Activated CD4-positive, alpha-beta T cell treated with anti-CD3 and anti-CD28 coated beads, Interleukin-2, amount 10 ng/mL, durations not matched to agents 7 days and 5 days (primary cell): ENCODE measurements at places on chromosomes 11 and 22. TPM values are rescaled to one million over a fixed set of nuclear protein-coding genes. Genes with fewer than 3 reads are reported as not detected.

GRCh38 chr22:44192098-44192815, 11.5 kb downstream of the PARVG start:
- H3K27me3 ChIP-seq: no peaks in the 10 kb centered on the region
- peaks cover 33% of the 10 kb centered on the region for H3K36me3 ChIP-seq
- peaks cover 47% of the 10 kb centered on the region for H3K4me1 ChIP-seq
- peak; percentile 46 for DNase-seq

APOA4 gene
- not detected for total RNA-seq

CASP12 gene
- not detected for total RNA-seq

DNA sequence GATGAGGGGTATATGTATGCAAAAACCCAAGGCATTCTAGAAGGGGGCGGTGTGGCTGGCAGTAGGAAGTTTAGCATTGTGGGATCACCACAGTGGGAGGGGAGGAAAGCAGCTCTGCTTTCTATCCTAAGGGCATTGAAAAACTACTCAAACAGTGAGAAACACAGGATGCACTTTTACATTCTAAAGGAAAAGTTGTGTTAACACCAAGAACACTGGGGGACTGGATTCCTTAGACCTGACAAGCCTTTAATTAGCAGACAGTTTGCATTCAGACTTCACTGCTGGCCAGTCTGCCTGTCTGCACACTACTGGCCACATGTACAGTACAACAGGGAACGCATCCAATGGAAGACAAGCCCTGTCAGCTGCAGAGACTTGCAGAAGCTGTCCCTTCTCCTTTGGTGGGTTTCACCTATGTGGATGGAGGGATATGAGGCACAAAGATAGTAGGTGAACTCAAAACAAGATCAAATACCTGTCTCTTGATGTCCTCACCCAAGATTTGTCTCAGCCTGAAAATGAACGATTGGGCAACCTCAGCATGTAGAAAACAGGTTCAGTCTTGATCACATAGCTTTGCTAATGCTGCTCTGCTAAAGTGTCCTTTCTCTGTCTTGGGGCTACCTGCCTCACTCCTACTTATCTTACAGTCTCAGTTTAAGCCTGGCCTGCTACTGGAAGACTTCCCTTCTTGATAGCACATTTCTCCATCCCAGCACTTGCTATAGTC, 64.8 kb downstream of the TENM4 start:
- no peak for DNase-seq
- H3K27me3 ChIP-seq: no peaks in the 10 kb centered on the region
- H3K36me3 ChIP-seq: no peaks in the 10 kb centered on the region
- no peaks in the 10 kb centered on the region for H3K4me1 ChIP-seq
- H3K4me3 ChIP-seq: no peak overlapping the region

CCDC15 gene
- 9.0 TPM for total RNA-seq

CASTOR1 gene
- 16.7 TPM for total RNA-seq

DSCAML1 gene
- 0.25 TPM for total RNA-seq

DNA sequence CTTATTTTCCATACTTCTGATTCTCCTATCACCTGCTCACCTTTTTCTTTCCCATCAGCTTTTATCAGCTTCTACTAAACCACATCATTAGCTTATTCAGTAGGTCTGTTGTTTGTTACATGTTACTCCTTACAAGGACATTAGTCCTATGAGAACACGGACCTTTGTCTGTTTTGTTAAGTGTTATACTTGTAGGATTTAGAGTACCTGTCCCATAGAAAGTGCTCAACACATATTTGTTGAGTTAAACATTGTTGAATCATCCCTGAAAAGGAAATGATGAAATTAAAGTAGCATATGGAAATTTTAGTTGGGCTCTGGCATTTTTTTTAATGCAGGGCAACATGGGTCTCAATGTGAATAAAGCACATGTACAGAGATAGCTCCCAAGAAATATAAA, 222.1 kb upstream of the CARD18 start:
- no peak for DNase-seq
- peaks cover 2% of the 10 kb centered on the region for H3K27me3 ChIP-seq
- no peak overlapping the region for H3K4me3 ChIP-seq
- H3K4me1 ChIP-seq: no peaks in the 10 kb centered on the region
- H3K36me3 ChIP-seq: no peaks in the 10 kb centered on the region
- no peak overlapping the region for H3K27ac ChIP-seq

TMEM109 gene
- total RNA-seq: 119 TPM

- H3K36me3 ChIP-seq: no peaks in the 10 kb centered on the region
- no peak overlapping the region for H3K4me3 ChIP-seq
- H3K4me1 ChIP-seq: no peaks in the 10 kb centered on the region
- H3K27me3 ChIP-seq: peaks cover 2% of the 10 kb centered on the region
These were observed 246.2 kb downstream of the CTTN start for GRCh38 chr11:70644343-70645060.

GRCh38 chr22:26527574-26528465, 15.5 kb upstream of the TFIP11 start:
- H3K36me3 ChIP-seq: peaks cover 23% of the 10 kb centered on the region
- no peak for DNase-seq
- H3K4me1 ChIP-seq: peaks cover 4% of the 10 kb centered on the region

- no peaks in the 10 kb centered on the region for H3K4me1 ChIP-seq
- no peaks in the 10 kb centered on the region for H3K27me3 ChIP-seq
- H3K4me3 ChIP-seq: no peak overlapping the region
- peak; percentile 21 for DNase-seq
- H3K27ac ChIP-seq: no peak overlapping the region
These were observed 19.3 kb downstream of the RFPL1 start for GRCh38 chr22:29457730-29458129.

DNA sequence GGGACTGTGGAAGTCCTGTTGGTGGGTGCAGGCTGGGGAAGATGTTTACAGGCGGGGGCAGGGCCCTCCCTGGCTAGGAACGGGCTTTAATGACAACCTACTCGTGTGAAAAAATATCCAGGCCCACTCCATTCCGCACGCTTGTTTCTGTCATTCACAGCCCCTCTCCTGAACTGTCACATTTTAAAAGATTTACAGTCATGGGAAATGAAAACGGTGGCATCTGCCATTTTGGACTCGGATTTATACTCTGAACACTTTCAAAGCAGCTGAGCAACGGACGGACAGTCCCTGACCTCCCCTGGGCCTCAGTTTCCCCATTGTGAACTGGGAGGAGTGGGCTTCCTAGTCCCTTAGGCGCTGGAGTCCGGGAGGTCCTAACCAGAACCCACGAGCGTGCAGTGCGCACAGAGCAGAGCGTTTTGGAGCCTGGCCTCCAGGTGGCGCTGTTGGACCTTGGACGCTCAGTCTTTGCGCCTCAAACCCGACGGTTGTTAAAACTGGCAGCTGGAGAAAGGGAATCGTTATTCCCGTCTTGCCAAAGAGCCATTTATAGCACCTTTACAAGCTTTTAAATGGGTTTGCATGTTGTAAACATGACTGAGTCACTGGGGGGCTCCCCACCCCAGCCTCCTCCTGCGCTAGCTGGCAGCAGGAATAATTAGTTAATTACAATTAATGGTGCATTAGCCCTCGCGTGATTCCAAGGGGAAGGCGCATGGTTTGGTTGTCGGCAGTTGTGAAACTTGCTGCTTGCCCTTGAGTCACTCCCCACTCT, 75.3 kb downstream of the FBLN1 start:
- no peak overlapping the region for H3K4me3 ChIP-seq
- no peaks in the 10 kb centered on the region for H3K36me3 ChIP-seq
- H3K27ac ChIP-seq: no peak overlapping the region

DNA sequence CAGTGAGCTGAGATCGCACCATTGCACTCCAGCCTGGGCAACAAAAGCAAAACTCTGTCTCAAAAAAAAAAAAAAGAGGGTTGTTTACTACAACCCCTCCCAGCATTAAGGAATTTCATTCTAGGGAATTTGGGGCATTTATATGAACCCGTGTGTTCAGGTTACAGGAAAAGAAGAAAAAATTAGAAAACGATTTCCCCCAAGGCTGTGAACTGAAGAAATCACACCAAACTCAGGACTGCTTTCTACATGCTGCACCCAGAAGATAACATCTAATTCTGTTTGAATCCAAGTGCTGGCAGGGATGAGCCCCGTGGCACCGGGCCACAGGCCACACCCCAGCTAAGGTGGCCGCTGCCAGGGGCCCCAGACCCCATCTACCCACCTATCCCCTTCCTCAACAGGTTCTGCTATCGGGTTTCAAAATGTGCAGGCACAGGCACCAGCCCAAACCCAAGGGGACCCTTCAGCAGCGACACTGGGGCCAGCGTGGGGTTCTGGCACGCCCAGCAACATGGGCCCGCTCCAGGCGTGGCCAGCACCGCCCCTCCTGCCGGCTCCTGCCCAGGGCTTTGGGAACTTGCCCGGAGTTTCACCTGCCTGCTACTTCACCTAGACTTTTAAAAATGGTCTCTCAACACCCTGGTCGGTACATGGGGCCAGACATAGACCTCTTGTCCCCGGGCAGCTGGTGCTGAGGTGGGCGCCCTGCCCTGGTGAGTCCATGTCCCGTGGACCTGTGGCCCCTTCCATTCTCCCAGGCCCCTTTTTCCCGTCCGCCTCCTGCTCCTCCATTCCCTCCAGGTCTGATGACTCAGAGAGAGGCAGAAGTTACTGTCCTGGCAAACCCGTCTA, 11.8 kb downstream of the CELSR1 start:
- H3K36me3 ChIP-seq: no peaks in the 10 kb centered on the region
- peaks cover 2% of the 10 kb centered on the region for H3K27me3 ChIP-seq
- H3K27ac ChIP-seq: no peak overlapping the region
- H3K4me3 ChIP-seq: no peak overlapping the region

CABP7 gene
- total RNA-seq: 0.06 TPM

SNX32 gene
- total RNA-seq: 2.2 TPM

GRCh38 chr11:80862011-80862410, 1421.2 kb upstream of the TENM4 start:
- H3K36me3 ChIP-seq: no peaks in the 10 kb centered on the region
- no peaks in the 10 kb centered on the region for H3K27me3 ChIP-seq
- no peak overlapping the region for H3K4me3 ChIP-seq
- H3K4me1 ChIP-seq: no peaks in the 10 kb centered on the region

LARGE2 gene
- 0.40 TPM for total RNA-seq

DNA sequence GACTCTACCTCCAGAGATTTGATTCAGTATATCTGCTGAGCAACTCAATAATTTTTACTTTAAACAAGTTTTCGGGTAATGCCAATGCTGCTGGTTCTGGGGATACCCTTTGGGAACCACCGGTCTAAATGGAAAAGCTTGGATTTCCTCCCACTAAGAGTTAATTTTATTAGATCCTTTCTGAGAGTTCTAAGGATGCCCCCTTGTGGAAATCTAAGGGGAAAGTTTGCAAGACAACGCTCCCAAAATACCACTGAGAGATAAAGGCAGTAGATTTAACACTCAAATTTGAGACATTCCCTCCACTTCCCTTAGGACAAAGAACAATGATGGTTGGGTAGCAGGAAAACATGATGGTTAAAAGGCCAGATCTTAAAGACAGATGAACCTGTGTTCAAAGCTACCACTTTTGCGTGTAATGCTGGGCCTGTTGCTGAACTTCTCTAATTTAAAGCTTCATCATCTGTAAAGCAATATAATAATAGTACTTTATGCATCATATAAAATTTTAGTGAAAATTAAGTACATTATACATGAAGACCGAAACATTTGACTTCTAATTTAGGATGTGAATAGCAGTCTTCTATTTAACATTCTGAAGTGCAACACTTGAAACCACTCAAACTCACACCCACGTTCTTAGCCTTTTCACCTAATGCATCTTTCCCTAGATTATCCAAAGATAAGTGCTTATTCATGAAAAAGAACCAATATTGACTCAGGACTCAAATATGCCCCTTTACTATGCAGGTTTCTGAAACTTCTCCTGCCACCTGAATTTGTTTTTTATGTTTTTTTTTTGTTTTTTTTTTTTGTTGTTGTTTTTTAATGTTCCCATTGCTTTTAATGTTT, 110.1 kb upstream of the LUZP2 start:
- no peaks in the 10 kb centered on the region for H3K36me3 ChIP-seq
- no peaks in the 10 kb centered on the region for H3K4me1 ChIP-seq
- H3K27me3 ChIP-seq: no peaks in the 10 kb centered on the region
- H3K4me3 ChIP-seq: no peak overlapping the region
- DNase-seq: no peak

ARFGAP3 gene
- total RNA-seq: 23.9 TPM

FGF3 gene
- total RNA-seq: not detected

DNA sequence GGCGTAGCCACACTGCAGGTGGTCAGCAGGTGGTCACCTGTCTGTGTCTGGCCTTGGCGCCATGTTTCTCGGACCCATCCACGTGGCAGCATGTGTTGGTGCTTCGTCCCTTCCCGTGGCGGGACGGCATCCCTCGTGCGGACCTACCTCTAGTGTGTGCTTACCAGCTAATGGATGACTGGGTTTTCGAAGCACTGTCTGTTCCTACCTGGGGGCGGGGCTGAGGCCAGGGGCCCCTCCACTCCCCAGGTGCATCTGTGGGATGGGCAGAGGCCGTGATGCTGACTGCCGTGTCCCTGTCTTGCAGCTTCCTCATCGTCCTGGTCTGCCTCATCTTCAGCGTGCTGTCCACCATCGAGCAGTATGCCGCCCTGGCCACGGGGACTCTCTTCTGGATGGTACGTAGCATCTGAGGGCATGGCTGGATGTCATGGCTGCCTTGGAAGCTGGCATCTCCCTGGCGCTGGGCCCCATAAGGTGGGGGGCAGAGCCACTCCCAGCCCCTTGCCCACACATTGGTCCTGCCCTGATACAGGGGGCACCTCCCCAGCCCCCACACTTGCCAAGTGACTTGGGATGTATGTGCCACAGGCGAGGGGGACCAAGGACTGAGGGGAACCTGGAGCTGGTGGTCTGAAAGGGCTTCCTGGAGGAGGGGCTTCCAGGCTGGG, 82.9 kb downstream of the KCNQ1 start:
- no peak overlapping the region for H3K4me3 ChIP-seq
- H3K4me1 ChIP-seq: peaks cover 37% of the 10 kb centered on the region
- no peak overlapping the region for H3K27ac ChIP-seq
- no peak for DNase-seq
- H3K27me3 ChIP-seq: no peaks in the 10 kb centered on the region
- H3K36me3 ChIP-seq: no peaks in the 10 kb centered on the region

- peaks cover 20% of the 10 kb centered on the region for H3K27me3 ChIP-seq
- H3K36me3 ChIP-seq: no peaks in the 10 kb centered on the region
- H3K4me3 ChIP-seq: no peak overlapping the region
- H3K27ac ChIP-seq: no peak overlapping the region
These were observed 157.7 kb downstream of the C11orf91 start for GRCh38 chr11:33542921-33543320.

- H3K36me3 ChIP-seq: peaks cover 98% of the 10 kb centered on the region
- H3K4me1 ChIP-seq: peaks cover 53% of the 10 kb centered on the region
- H3K4me3 ChIP-seq: peak overlapping the region; percentile 96
- no peaks in the 10 kb centered on the region for H3K27me3 ChIP-seq
- H3K27ac ChIP-seq: peak overlapping the region; percentile 93
These were observed 71.3 kb downstream of the ETS1 start for GRCh38 chr11:128515826-128516778.
